Activated CD8-positive, alpha-beta T cell treated with anti-CD3 and anti-CD28 coated beads for 36 hours (primary cell): ENCODE measurements at places on chromosomes 12 and 14. TPM values are rescaled to one million over a fixed set of nuclear protein-coding genes. Genes with fewer than 3 reads are reported as not detected.

DNA sequence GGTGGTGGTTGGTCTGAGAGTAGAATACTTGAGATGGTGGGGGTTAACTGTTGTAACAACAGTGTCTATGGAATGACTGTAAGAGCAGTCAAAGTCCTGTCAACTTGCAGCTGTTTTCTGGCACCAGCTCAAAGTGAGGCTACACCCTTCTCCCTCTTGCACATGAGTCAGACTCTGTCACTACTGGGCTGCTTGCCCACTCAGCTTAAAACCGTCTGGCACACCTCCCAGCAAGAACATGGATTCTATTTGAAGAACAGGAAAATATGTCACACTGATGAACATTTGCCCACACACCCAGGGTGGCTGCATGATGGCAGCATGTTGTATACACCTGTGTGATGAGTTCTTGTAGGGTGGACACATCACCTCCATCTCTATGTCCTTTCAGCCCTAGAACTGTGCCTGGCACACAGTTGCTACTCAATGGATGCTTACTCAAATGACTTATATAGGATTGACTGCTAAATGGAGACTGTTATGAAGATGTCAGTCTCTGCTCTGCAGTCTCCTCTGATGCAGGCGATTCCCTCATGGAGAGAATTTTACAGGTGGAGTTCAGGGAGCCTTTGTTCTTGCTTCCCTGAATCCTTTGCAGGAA is 19.3 kb upstream of the SERPINA6 start:
- peak; percentile 35 for DNase-seq
- H3K27me3 ChIP-seq, result peaks cover 26% of the 10 kb centered on the region
- peaks cover 18% of the 10 kb centered on the region for H3K4me1 ChIP-seq
- no peaks in the 10 kb centered on the region for H3K36me3 ChIP-seq
- H3K4me3 ChIP-seq, result no peak overlapping the region

Gene TMEM253
- not detected for total RNA-seq

Gene SIX6
- total RNA-seq, result not detected

Gene FBXW8
- total RNA-seq, result 8.5 TPM

- H3K36me3 ChIP-seq, result peaks cover 21% of the 10 kb centered on the region
- H3K4me1 ChIP-seq, result peaks cover 13% of the 10 kb centered on the region
- H3K4me3 ChIP-seq, result no peak overlapping the region
- H3K27ac ChIP-seq, result peak overlapping the region; percentile 10
- no peak for DNase-seq
These were observed 15.5 kb downstream of the PRKAB1 start for GRCh38 chr12:119683413-119683812.

GRCh38 chr14:69928111-69928523 is 48.9 kb downstream of the SMOC1 start:
- no peak for DNase-seq
- H3K36me3 ChIP-seq, result no peaks in the 10 kb centered on the region
- H3K27me3 ChIP-seq, result peaks cover 15% of the 10 kb centered on the region
- H3K4me3 ChIP-seq, result no peak overlapping the region

- no peaks in the 10 kb centered on the region for H3K27me3 ChIP-seq
- peaks cover 6% of the 10 kb centered on the region for H3K4me1 ChIP-seq
- DNase-seq, result no peak
- no peak overlapping the region for H3K27ac ChIP-seq
These were observed 78.8 kb downstream of the DUSP6 start for GRCh38 chr12:89273525-89273924.

DNA sequence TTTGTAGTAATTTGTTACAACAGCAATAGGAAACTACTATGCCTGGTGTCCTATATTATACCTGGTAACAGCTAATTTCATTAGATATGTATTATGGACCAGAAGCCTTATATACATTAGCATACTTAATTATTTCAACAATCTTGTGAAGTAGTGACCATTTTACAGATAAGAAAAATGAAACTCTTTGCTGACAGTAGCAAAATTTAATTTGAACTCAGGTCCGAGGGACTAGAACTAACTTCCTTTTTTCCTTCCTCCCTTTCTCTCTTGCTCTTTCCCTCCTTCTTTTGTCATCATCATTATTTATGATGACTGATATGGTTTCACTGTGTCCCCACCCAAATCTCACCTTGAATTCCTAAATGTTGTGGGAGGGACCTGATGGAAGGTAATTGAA is 482.0 kb downstream of the SNAPC1 start:
- H3K4me1 ChIP-seq, result no peaks in the 10 kb centered on the region
- H3K27me3 ChIP-seq, result peaks cover 3% of the 10 kb centered on the region
- no peak overlapping the region for H3K4me3 ChIP-seq
- H3K27ac ChIP-seq, result no peak overlapping the region
- H3K36me3 ChIP-seq, result no peaks in the 10 kb centered on the region
- DNase-seq, result no peak

GRCh38 chr12:40033242-40033630 is 72.6 kb downstream of the SLC2A13 start:
- H3K4me1 ChIP-seq, result no peaks in the 10 kb centered on the region
- no peak for DNase-seq
- H3K27ac ChIP-seq, result no peak overlapping the region
- no peaks in the 10 kb centered on the region for H3K27me3 ChIP-seq
- no peaks in the 10 kb centered on the region for H3K36me3 ChIP-seq
- H3K4me3 ChIP-seq, result no peak overlapping the region

GRCh38 chr12:25276199-25276937 is 25.6 kb upstream of the KRAS start:
- H3K27me3 ChIP-seq, result no peaks in the 10 kb centered on the region
- no peaks in the 10 kb centered on the region for H3K36me3 ChIP-seq
- peak; percentile 86 for DNase-seq

- H3K4me1 ChIP-seq, result no peaks in the 10 kb centered on the region
- peaks cover 14% of the 10 kb centered on the region for H3K27me3 ChIP-seq
- H3K27ac ChIP-seq, result no peak overlapping the region
- no peak for DNase-seq
- no peaks in the 10 kb centered on the region for H3K36me3 ChIP-seq
These were observed 110.4 kb downstream of the KCNA5 start for GRCh38 chr12:5154091-5154490.

Gene VDR
- total RNA-seq, result 84.6 TPM

GRCh38 chr14:54133896-54134295 is 177.3 kb upstream of the BMP4 start:
- H3K4me1 ChIP-seq, result no peaks in the 10 kb centered on the region
- no peaks in the 10 kb centered on the region for H3K36me3 ChIP-seq
- H3K4me3 ChIP-seq, result no peak overlapping the region
- no peak for DNase-seq
- H3K27me3 ChIP-seq, result no peaks in the 10 kb centered on the region
